Breast epithelium (tissue), 4 donors: ENCODE measurements at places on chromosomes 5 and 9.

DNA sequence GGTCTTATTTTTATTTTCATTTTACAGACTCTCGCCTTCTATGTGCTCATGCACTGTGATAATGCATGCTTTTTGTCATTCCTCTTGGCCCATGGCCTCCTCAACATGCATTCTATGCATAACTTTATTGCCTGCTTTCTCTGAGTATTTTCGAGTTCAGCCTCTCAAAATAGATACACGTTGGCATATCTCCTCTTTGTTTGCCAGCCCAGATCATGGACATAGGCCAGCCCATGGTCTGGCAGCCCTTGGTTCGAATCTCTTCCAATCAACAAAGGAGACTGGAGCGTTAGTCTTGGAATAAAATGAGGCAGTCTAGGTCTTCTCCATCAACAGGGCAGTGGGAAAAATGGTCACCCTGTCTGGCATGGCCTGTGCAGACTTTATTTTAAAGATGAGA lies 279.5 kb upstream of the ADAMTS16 start:
- H3K27ac ChIP-seq, result no peak overlapping the region
- no peaks in the 10 kb centered on the region for H3K36me3 ChIP-seq
- no peaks in the 10 kb centered on the region for H3K4me1 ChIP-seq
- H3K4me3 ChIP-seq, result no peak overlapping the region
- no peak for DNase-seq

DNA sequence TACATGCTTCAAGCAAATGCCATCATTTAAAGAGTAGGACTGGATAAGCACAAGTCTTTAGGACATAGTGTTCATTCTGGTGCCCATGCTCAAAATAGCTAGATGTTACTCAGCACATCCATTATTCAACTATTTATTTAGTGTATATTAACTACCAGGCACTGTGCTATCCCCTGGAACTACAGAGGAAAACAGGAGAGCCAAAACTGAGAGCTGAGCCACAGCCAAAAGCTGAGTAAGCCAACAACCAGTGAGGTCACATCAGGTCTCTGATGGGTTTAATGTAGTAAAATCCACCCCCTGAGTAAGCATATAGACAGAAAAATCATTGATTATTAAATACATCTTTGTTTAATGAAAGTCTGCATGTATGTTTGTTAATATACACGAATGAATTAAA lies 469.3 kb upstream of the DMAC1 start:
- H3K27me3 ChIP-seq, result no peaks in the 10 kb centered on the region
- no peaks in the 10 kb centered on the region for H3K36me3 ChIP-seq
- no peak for DNase-seq
- no peaks in the 10 kb centered on the region for H3K4me1 ChIP-seq
- H3K4me3 ChIP-seq, result no peak overlapping the region
- no peak overlapping the region for H3K27ac ChIP-seq

- no peaks in the 10 kb centered on the region for H3K4me1 ChIP-seq
- H3K27ac ChIP-seq, result peak overlapping the region; percentile 73
- DNase-seq, result no peak
- H3K27me3 ChIP-seq, result no peaks in the 10 kb centered on the region
- no peaks in the 10 kb centered on the region for H3K36me3 ChIP-seq
These were observed 59.4 kb upstream of the PTPN3 start for GRCh38 chr9:109557481-109557880.

- DNase-seq, result no peak
- no peaks in the 10 kb centered on the region for H3K27me3 ChIP-seq
- peak overlapping the region; percentile 74 for H3K4me3 ChIP-seq
- H3K27ac ChIP-seq, result peak overlapping the region; percentile 76
- no peaks in the 10 kb centered on the region for H3K36me3 ChIP-seq
These were observed 1.4 kb downstream of the TSPAN17 start for GRCh38 chr5:176648474-176649194.

DNA sequence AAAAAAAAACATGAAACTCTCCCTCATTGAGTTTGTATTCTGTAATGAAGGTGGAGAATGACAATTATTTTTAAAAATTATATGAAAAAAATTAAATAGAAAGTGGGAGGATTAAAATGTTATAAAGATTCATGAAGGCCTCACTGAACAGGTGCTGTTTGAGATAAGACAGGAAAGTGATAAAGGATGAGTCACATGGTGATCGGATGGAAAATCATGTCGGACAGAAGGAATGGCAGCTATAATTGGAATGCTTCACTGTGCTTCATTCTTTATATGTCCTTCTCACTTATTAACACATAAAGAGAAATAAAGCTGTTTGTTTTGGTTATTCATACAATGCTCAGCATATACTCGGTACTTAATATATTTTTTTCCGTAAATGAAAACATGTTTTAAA lies 464.5 kb upstream of the RGMB start:
- H3K27me3 ChIP-seq, result no peaks in the 10 kb centered on the region
- H3K27ac ChIP-seq, result no peak overlapping the region
- H3K4me1 ChIP-seq, result no peaks in the 10 kb centered on the region
- no peaks in the 10 kb centered on the region for H3K36me3 ChIP-seq

- H3K27me3 ChIP-seq, result no peaks in the 10 kb centered on the region
- H3K36me3 ChIP-seq, result no peaks in the 10 kb centered on the region
- H3K4me3 ChIP-seq, result no peak overlapping the region
- no peak for DNase-seq
These were observed 212.0 kb downstream of the ADAMTS12 start for GRCh38 chr5:33679791-33680190.

GRCh38 chr5:109944461-109944860 lies 254.7 kb downstream of the MAN2A1 start:
- no peak overlapping the region for H3K27ac ChIP-seq
- H3K4me3 ChIP-seq, result no peak overlapping the region
- no peaks in the 10 kb centered on the region for H3K27me3 ChIP-seq
- H3K36me3 ChIP-seq, result no peaks in the 10 kb centered on the region
- no peaks in the 10 kb centered on the region for H3K4me1 ChIP-seq

- no peaks in the 10 kb centered on the region for H3K4me1 ChIP-seq
- H3K4me3 ChIP-seq, result no peak overlapping the region
- no peak overlapping the region for H3K27ac ChIP-seq
- no peaks in the 10 kb centered on the region for H3K36me3 ChIP-seq
- H3K27me3 ChIP-seq, result no peaks in the 10 kb centered on the region
These were observed 47.2 kb upstream of the LPCAT1 start for GRCh38 chr5:1570975-1571374.

DNA sequence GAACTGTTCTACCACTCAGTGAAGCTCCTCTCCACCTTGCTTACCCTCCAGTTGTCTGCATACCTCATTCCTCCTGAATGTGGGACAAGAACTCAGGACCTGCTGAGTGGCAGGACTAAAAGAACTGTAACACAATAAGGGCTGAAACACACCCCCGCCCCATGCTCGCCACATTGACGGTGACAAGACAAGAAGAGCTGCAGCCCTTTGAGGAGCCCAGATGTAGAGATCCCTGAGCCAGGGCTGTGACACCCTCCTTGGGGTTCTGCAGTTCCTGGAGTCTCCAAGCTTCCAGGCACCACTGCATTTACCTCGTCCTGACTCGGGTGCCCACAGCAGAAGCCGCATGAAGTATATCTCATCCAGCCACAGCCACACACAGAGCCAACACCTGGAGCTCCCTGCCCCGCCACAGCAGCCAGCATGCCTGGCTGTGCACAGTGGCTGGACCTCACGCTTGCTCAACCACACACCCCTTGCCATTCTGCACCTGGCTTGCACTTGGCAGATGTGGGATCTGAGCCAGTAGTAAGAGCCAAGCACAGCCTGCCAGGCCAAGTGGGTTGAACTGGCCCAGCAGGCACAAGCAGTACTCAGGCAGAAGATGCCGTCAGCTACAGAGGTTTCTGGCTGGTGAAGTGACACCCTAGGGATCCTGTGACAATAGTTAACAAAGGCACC lies 166.1 kb downstream of the RNF180 start:
- H3K36me3 ChIP-seq, result no peaks in the 10 kb centered on the region
- DNase-seq, result peak; percentile 48
- H3K4me3 ChIP-seq, result no peak overlapping the region

- no peak overlapping the region for H3K27ac ChIP-seq
- H3K4me3 ChIP-seq, result no peak overlapping the region
- no peaks in the 10 kb centered on the region for H3K4me1 ChIP-seq
- no peaks in the 10 kb centered on the region for H3K36me3 ChIP-seq
- DNase-seq, result no peak
These were observed 23.0 kb upstream of the ECM2 start for GRCh38 chr9:92558612-92559374.

DNA sequence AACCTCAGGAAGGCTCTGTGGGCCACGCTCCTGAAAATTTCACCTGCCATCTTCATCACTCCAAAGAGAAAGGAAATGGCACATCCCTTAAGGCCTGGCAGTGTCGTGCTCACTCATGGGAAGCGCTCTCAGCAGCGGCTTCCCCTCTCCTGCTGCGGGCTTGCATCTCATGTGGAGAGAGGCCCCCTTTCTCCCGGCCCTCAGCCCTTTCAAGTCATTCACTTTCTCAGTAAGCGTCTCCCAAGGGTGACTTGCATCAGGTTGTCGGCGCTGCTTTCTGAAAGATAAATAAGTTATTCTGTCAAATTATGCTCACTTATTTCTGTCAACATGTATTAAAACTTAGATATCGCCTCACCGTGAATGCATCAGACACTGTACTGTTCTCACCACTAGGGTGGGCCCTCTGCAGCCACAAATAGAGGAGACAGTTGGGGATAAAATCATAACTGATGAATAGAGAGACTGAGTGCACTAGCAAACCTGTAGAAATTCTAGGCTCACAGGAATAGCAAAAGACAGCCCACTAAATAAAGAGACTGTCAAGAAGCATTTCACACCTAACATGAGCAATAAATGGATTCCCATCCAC lies 174.6 kb downstream of the RFK start:
- H3K4me3 ChIP-seq, result no peak overlapping the region
- peak overlapping the region; percentile 43 for H3K27ac ChIP-seq
- no peaks in the 10 kb centered on the region for H3K36me3 ChIP-seq
- no peak for DNase-seq

DNA sequence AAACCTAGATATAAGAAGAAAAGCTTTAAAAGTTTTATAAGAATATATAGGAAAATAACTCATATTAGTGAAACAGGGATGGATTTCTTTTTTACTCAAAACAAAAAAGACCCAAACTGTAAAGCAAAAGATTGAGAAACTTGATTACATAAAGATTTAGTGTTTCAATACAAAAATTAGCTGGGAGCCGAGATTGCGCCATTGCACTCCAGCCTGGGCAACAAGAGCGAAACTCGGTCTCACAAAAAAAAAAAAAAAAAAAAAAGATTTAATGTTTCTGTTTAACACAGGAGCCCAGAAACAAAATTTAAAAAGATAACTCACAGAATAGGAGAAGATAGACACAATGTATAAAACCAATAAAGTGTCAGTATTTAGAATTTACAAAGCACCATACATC lies 45.2 kb downstream of the CDC14B start:
- no peaks in the 10 kb centered on the region for H3K27me3 ChIP-seq
- no peak for DNase-seq
- H3K27ac ChIP-seq, result no peak overlapping the region

- no peaks in the 10 kb centered on the region for H3K36me3 ChIP-seq
- H3K27me3 ChIP-seq, result no peaks in the 10 kb centered on the region
- no peak overlapping the region for H3K27ac ChIP-seq
- no peak for DNase-seq
- H3K4me1 ChIP-seq, result no peaks in the 10 kb centered on the region
These were observed 38.2 kb downstream of the SLC9A3 start for GRCh38 chr5:485946-486491.

DNA sequence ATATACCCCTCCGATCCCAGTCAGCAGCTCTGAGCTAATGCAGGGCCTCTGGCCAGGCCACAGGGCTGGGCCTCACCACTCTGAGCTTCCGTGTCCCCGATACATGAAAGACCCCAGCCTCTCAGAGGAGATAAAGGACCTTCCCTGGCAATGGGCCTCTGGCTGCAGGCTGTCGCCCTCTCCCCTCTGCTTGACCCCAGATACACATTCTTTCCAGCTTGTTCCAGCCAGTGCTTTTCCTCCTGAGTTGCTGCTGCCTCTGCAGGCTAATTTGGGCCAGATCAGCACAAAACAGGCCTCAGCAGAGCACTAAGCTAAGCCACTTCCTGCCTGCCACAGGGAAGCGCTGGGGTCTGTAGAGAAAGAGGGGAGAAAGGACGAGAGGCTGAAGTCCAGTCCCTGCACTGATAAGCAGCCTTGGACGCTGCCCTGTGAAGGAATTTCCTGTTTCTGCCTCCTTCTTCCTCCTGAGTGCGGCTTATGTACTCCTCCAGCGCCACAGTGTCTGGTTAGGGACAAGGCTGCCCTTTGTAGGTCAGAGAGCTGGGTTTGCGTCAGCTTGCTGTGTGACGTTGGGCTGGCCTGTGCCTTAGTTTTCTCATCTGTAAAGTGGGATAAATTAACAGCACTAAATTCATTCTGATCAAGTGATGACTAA lies 73.0 kb upstream of the IL17B start:
- H3K4me1 ChIP-seq, result peaks cover 22% of the 10 kb centered on the region
- no peak for DNase-seq
- H3K27me3 ChIP-seq, result no peaks in the 10 kb centered on the region

GRCh38 chr5:34011536-34011935 lies 3.7 kb upstream of the AMACR start:
- H3K27me3 ChIP-seq, result no peaks in the 10 kb centered on the region
- no peaks in the 10 kb centered on the region for H3K4me1 ChIP-seq
- no peaks in the 10 kb centered on the region for H3K36me3 ChIP-seq
- no peak overlapping the region for H3K4me3 ChIP-seq

DNA sequence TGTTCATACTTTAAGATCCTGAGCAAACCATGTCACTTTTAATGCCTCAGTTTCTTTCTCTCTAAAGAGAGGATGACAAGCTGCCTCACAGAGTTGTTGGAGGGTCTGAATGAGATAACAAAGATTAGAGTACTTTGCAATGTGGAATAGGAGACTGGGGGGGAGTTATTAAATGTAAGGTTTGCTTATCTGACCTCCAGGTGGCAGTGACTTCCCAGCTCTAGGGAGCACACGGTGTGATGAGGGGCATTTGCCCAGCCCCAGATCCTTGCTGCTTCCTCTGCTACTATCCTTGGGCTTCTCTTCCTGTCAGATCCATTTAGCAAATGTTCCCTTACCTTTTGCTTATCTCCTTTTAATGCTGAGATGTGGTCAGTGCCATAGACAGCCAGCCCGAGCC lies 30.7 kb downstream of the ENHO start:
- H3K27ac ChIP-seq, result no peak overlapping the region
- H3K36me3 ChIP-seq, result no peaks in the 10 kb centered on the region
- H3K27me3 ChIP-seq, result no peaks in the 10 kb centered on the region
- no peaks in the 10 kb centered on the region for H3K4me1 ChIP-seq
- DNase-seq, result no peak

GRCh38 chr9:72278959-72279358 lies 86.0 kb downstream of the ZFAND5 start:
- no peaks in the 10 kb centered on the region for H3K36me3 ChIP-seq
- H3K27me3 ChIP-seq, result no peaks in the 10 kb centered on the region
- H3K27ac ChIP-seq, result no peak overlapping the region
- no peak overlapping the region for H3K4me3 ChIP-seq

- no peak overlapping the region for H3K4me3 ChIP-seq
- H3K27me3 ChIP-seq, result no peaks in the 10 kb centered on the region
- no peak for DNase-seq
- H3K4me1 ChIP-seq, result no peaks in the 10 kb centered on the region
These were observed 309.7 kb downstream of the ARHGEF28 start for GRCh38 chr5:73935719-73936118.

GRCh38 chr9:114008667-114009410 lies 69.3 kb downstream of the AMBP start:
- DNase-seq, result peak; percentile 6
- H3K27me3 ChIP-seq, result no peaks in the 10 kb centered on the region
- no peak overlapping the region for H3K27ac ChIP-seq
- H3K4me3 ChIP-seq, result no peak overlapping the region

GRCh38 chr5:97471951-97472350 lies 288.9 kb upstream of the RIOK2 start:
- no peak for DNase-seq
- no peak overlapping the region for H3K27ac ChIP-seq
- no peaks in the 10 kb centered on the region for H3K36me3 ChIP-seq
- no peak overlapping the region for H3K4me3 ChIP-seq
- H3K27me3 ChIP-seq, result no peaks in the 10 kb centered on the region
- H3K4me1 ChIP-seq, result no peaks in the 10 kb centered on the region
